Endothelial cell of umbilical vein (primary cell): ENCODE measurements at places on chromosomes 12 and 14. TPM values are rescaled to one million over a fixed set of nuclear protein-coding genes. Genes with fewer than 3 reads are reported as not detected.

GRCh38 chr12:62308201-62308600 lies 48.0 kb downstream of the USP15 start:
- DNase-seq = no peak

GRCh38 chr14:65302571-65303189 lies 109.8 kb upstream of the FUT8 start:
- no peak for DNase-seq

DNA sequence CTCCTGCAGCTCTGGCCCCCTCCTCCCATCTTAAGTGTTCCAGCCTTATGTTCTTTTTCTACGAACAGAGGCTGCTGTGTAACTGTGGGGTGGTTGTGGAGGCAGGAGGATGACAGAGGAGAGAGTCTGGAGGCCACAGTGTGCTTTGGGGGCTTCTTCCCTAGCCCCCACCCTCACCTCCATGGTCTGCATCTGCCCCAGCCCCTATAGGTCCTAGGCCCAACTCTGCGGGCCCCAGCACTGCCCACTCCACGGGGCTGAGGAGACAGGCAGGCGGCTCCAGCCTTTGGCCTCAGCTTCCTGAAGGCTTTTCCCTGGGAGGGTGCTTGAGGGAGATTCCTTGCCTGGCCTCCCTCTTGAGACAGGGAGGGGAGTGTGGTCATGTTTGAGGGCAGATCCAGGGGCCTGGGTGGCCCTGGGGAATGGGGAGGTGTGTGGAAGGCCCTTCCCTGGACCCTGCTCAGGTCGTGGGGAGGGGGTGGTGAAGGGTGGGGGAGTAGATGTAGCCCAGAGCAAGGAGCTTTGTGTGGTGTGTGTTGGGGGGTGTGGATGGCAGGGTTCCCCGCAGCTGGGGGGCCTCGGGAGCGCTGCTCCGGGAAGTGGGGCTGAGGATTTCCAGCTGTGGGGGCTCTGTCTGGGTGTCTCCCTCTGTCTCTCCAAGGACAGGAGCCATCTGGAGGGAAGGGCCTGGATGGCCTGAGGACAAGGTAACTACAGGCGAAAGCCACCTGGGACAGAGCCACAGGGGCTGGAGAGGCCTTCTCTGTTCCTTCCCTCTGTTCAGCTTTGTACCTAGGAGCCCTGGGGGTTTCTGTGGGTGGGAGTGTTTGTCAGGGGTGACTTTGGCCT lies 1.1 kb downstream of the SMIM41 start:
- no peak for DNase-seq

AQP6 gene
- not detected in 2 replicates for total RNA-seq

DPF3 gene
- 3.5 and 8.1 TPM in 2 replicates for total RNA-seq

- DNase-seq = peak; percentile 46
Measured at GRCh38 chr14:21039585-21040369, 2.4 kb upstream of the RNASE7 start.

- DNase-seq = no peak
Measured at GRCh38 chr14:101457936-101458740, 103.2 kb upstream of the DIO3 start.

INSM2 gene
- not detected in 2 replicates for total RNA-seq

DNA sequence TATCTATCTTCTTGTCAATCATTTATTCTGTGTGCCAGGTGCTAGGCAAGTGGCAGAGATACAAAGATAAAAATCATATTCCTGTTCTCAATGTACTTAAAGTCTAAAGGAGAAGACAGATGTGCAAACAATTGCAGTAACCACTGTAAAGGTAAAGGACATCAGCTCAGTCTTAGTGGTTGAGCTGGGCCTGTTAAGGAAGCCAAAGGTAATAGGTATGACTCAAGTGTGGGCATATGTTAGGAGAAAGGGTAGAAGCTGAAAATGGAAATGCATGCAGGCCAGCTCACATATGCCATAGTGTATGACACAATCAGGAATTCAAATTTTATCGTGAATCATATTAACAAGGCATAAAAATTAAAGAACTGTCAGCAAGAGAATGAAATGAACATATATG lies 49.8 kb downstream of the FAR2 start:
- no peak for DNase-seq

- DNase-seq = peak; percentile 65
Measured at GRCh38 chr12:107759410-107759809, 1.5 kb downstream of the PRDM4 start.

DNA sequence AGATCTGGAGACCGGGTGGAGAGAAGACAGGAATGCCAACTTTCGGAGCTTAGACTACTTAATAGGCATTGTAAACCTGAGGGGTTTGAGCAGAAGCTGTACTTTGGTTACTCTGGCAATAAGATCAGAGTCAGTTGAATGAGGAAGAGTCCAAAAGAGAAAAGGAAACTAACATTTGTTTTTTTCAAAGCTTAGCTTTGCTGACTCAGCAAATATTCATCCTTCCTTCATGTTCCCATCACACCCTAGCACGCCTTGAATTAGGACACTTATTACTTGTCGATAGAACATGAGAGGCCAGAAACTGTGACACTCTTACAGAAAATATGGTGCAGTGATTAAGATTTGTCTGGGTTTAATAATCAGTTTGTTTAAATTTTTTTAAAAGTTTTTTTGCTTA lies 266.9 kb upstream of the ATP2B1 start:
- DNase-seq = no peak

RNU6-8 gene
- total RNA-seq = not detected in 2 replicates

DNA sequence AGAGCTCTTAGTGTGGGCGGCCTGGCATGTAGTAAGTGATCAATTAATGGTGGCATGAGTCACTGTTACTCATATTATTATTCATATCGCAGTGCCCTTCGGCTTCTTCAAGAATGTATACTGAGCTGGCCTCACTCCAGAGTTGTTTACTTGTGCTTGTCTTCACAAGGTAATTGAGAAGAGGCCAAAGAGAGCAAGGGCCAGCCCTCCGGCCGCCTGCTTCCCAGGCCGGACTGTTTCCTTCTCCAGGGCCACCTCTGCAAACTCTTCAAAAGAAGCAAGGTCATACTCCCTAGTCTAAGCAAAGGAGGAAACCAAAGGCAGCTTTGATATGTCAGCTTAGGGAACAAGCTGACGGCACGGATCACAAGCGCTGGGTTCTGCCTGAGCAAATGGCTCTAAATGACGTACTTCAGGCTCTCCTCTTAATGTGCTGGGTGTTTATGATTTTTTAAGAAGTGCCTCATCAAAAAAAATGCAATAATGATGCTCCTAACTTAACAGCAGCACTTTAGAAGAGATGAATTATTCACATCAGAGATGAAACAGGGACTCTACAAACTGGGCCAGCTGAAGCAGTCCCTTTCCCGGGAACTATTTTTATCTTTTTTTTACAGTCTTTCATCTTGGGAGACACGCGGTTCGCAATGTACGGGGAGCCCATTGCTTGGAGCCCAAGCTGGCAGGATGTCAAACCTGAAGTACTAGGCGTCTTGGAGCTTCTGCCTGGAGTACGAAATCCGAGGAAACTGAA lies 65.6 kb upstream of the DLK1 start:
- DNase-seq = no peak

PTPRB gene
- total RNA-seq = 150 and 151 TPM in 2 replicates

DNA sequence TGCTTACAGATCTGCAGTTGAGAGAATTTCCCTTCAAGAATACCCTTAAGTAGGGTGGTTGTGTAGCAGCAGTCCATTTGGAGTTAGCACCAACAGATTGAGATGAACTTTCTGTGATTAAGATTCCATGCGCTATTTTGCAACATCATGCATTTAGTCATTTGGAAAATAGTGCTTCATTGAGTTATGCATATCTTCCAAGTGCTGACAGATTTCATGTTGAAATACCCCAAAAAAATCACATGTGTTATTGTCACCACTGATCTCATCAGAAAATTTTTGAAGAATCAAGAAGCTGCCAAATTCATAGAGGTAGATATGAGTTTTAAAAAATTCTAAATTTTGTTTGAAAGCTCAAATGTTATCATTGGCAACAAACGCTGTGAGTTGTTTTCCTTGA lies 35.5 kb upstream of the OSBPL8 start:
- DNase-seq = no peak
